ENCODE measurements at places on chromosomes 13 and 19.
A peak's percentile ranks its signal among the peaks of the same experiment; 100 is the strongest.

DNA sequence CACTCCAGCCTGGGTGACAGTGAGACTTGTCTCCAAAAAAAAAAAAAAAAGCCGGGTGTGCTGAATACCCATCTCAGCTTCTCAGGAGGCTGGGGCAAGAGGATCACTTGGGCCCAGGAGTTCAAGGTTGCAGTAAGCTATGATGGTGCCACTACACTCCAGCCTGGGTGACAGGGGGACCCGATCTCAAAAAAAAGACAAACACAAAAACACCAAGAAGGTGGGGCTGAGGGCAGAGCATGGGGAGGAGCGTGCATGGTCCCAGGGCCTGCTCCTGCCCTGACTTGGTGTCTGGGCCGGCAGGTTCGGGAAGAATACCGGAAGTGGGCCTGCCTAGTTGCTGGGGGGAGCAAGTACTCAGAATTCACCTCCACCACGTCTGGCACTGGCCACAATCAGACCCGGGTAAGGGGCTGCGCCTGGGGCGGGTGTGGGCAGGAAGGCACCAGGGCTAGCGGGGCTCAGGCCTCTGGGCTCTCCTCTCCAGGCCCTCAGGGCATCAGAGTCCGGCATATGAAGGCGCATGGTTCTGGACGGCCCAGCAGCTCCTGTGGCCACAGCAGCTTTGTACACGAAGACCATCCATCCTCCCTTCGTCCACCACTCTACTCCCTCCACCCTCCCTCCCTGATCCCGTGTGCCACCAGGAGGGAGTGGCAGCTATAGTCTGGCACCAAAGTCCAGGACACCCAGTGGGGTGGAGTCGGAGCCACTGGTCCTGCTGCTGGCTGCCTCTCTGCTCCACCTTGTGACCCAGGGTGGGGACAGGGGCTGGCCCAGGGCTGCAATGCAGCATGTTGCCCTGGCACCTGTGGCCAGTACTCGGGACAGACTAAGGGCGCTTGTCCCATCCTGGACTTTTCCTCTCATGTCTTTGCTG is 11.3 kb downstream of the DDX39A start:
- DNase-seq = peak; percentile 67

DNA sequence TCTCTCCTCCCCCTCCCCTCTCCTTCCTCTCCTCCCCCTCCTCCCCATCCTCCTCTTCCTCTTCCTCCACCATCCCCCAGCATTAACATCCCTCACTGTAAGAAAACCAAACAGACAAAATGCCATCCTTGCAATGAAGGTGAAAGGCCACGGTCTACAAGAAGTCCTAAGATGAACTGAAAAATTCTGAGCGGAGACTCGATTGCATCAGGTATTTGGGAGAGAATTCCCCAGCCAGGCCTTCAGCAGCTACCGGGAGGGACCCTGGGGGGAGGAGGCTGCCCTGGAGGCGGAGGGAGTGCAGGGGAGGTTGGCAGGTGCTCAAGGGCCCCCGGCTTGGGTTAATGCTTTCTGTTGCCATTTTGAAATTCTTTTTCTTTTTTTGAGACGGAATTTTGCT is 10.1 kb upstream of the TIMM44 start:
- DNase-seq = no peak

GRCh38 chr13:111956261-111957151 is 110.4 kb upstream of the SOX1 start:
- DNase-seq = no peak

- no peak for DNase-seq
Measured at GRCh38 chr13:105144020-105144419, 1391.4 kb downstream of the EFNB2 start.

GRCh38 chr13:48066310-48066989 is 28.5 kb downstream of the MED4 start:
- peak; percentile 23 for DNase-seq

GRCh38 chr13:61040181-61040580 is 375.5 kb downstream of the PCDH20 start:
- no peak for DNase-seq

DNA sequence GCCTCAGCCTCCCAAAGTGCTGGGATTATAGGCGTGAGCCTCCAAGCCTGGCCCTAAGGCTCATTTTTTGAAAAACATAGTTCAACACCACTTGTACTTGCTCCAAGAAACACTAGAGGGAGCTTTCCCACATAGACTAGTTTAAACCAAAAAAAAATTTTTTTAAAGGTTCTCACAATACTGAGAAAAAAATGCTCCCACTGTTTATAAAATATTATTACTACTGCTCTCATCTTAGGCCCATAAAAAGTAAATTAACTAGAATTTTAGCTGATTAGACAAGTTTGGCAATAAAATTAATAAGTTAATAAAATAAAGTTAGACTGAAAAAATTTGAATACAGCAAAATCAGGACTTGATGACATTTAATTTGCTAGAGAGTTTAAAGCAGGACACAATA is 109.5 kb downstream of the TBC1D4 start:
- peak; percentile 52 for DNase-seq

GRCh38 chr19:28027116-28027515 is 1185.8 kb downstream of the UQCRFS1 start:
- DNase-seq = no peak

- no peak for DNase-seq
Measured at GRCh38 chr19:2145831-2146241, 5.5 kb downstream of the AP3D1 start.

DNA sequence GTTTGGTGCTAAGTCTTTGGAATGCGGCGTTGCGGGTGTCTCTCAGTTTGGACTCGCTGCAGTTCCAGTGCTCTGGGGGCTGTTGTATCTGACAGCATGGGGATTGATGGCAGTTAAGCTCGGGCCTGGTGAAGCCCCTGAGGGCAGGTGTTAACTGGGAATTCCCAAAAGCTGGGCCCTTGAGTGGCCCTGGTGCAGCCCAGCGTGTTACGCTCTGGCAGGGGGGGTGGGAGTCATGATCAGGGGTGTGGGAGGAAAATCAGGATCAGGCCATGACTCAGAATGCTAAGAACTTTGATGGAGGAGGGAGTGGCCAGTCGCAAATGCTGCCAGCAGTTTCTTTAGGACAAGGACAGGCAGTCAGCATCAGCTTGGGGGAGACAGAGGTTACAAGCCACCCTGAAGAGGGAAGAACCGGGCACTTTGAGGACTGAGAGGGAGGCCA is 19.6 kb downstream of the AP2A1 start:
- no peak for DNase-seq

DNA sequence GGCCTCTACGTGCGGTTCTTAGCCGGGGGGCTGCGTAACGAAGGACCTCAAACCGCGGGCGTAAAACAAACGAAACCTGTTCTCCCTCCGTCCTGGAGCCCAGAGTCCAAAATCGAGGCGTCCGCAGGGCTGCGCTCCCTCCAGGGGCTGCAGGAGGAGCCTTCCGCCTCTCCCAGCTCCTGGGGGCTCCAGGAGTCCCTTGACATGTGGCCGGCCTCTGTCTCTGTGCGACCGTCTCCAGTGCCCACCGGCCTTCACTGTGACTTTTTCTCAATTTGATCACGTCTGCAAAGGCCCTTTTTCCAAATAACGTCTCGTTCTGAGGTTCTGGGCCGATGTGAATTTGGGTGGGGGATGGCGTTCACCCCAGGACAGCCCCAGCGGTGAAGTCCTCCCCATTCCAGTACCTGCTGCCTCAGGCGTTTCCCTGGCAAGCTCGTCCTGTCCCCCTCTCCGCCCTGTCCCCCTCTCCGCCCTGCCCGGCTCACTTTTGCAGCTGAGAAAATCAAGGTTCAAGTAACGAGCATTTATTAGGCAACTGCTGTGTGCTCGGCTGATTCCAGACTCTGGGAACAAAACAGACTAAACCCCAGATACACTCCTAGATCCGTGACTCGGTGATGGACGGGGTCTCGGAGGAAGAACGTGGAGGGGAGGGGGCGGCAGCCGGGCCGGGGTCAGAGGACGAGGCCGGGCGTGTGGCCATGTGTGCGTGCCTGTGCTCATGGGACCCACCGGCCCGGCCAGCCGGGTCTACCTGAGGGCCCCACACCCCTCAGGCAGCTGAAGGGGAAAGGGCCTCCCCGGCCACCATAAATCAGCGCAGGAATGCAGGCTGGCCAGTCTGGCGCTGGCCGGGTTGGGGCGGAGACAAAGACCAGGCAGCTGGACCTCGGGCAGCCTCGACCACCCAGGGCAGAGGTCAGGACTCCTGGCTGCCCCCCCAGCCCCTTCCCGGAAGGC is 28.1 kb upstream of the WDR18 start:
- DNase-seq = no peak

DNA sequence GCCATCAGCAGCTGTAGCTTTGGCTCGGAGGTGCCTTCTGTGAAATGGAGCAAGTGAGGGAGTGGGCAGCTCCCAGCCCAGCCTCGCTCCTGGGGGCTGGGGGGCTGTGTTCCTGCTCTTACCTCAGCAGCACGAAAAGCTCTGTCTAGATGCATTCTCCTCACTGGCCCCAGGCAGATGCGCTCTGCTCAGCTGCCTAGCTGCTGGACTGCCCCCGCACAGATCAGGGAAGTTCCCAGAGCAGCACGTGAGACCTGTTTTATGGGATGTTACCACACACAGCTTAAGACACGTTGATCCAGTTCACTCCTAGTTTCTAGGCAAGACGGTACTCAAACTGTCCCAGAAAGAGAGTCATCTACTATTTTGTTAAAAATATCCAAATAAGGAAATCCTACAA is 13.6 kb downstream of the LCP1 start:
- DNase-seq = peak; percentile 73

DNA sequence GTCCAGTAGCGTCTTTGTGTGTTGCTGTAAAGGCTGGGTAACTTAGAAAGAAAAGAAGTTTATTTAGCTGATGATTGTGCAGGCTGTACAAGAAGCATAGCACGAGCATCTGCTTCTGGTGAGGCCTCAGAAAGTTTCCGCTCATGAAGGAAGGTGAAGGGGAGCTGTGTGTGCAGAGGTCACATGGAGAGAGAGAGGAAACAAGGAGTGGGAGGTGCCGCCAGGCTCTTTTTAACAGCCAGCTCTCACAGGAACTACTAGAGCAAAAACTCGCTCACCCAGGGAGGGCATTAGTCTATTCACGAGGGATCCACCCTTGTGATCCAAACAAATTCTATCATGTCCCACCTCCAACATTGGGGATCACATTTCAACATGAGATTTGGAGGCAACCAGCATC is 99.8 kb downstream of the GPR12 start:
- no peak for DNase-seq

GRCh38 chr19:16025108-16026101 is 50.9 kb upstream of the TPM4 start:
- no peak for DNase-seq

DNA sequence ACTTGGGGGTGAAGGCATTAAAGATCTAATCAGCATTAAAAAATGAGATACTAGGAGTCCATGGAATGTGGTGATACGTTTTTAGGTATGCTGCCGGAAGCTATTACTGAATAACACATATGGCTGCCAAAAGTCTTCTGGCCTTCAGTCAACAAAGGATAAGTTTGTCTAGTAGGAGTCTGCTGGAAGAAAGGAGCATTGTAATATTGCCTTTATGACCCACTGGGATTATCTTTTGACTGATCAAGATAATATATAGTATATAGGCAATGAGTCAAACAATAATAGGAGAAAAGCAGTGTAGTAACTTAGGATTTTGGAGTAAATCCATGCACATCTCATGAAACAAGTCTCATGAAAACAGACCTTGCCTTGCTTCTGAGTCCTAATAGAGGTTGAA is 295.4 kb downstream of the SLITRK6 start:
- no peak for DNase-seq

DNA sequence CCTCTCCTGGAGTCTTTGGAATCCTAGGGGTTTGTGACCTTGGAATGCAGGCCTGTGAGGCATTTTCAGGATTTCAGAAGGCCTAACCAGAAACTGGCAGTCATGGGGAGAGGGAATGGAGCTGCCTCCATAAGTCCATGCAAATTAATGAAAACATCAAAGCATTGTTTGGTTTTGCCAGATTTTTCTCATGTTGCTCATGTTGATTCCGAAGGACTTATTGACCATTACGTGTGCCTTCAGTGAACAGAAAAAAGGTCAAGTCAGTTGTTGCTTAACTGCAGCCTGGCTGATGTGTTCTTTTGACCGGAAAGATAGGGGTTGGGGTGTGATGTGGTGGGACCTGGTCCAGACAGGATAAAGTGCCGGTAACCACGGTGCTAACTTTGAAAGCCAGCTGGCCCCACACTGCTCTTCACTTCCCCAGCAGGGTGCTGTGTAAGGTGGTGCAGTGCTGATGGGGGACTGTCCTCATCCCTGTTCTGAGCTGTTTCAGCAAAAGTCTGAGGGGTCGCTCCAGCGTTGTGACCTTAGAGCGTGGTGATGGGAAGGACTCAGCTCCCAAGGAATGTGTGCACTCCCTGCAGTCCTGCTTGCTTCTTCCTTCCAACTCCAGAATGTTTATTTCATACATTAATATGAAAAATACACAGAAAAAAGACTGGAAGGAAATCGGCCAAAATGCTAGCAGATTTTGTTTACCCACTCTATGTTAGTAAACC is 3.5 kb downstream of the RNF113B start:
- no peak for DNase-seq

- DNase-seq = no peak
Measured at GRCh38 chr13:46812301-46812797, 15.4 kb upstream of the ESD start.

- no peak for DNase-seq
Measured at GRCh38 chr13:60326273-60326672, 70.7 kb upstream of the TDRD3 start.

- no peak for DNase-seq
Measured at GRCh38 chr19:36073121-36073876, 18.6 kb downstream of the WDR62 start.

DNA sequence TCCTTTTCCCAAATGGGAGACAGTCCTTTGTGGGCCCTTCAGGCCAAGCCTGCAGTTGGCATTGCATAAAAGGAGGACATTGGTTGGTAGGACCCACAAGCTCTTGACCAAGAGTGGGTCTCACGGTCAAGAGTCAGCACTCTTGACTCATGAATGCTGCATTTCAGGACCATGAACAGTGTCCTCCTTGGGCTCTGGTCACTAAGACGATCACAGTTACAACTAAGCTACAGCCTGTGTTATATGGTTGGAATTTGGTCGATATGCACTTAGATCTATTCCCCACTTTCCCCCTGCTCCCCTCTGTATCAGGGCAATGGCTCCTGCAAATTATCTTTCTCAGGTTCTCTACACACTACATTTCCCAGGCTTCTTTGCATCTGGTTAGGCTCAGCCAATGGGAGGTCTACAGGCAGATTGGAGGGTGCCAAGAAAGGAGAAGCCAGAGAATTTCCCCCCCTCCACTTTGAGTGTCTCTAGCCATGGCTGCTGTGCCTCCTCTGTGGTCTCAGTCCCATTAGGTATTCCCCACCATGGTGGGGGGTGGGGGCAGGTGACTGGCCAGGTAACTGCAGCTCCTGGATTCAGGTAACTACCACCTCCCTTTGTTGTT is 3.1 kb upstream of the OLFM2 start:
- no peak for DNase-seq

DNA sequence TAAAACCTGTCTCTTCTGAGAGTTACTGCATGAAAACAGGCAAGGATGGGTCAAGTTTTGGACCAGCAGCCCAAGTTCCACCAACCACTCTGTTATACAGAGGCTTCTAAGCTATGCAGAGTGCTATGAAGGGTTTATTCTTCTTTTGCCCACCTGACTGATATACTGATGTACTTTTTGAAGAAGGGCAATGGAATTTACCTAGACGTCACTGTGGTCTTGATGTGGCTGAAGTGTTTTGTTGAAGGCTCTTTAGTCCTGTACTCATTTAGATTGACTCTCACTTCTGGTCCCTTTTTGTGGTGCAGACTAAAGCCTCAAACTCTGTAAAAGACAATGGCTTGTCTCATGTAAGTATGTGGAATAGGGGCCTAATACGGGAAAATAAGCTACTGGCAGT is 92.0 kb downstream of the DGKH start:
- DNase-seq = no peak
